Urothelium cell line (cell line): ENCODE measurements at places on chromosomes 4 and X.

GRCh38 chr4:22202246-22202974, 253.8 kb upstream of the KCNIP4 start:
- no peak for DNase-seq

DNA sequence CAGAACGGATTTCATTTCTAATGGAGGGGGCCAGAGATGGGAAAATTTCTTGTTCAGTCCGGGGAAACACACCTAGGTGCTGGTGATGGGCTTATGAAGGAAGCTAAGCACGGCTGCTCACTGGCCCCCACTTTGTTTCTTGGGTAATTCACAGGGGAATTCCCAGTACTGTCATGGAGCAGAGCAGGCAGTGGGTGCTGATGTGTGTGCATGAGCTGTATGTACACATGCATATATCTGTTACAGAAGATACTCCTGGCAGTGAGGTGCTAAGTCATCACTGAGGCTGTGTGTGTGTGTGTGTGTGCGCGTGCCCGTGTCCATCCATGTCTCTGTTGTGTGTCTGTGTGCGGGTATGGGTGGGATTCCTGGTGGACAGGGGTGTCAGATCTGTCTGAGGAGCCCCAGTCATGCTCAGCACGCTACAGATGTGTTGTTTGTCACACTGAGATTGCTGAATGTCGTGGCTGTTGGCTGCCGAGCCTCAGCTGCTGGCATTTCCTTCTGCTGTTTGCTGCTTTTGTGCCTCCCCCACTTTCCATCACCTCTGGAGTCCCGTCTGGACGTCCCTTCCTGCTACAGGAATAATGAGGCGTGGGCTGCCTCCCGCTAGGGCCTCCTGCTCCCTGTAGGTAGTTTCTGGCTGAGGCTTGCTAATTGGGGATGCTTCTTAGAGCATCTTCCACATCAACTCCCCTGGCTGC, 53.3 kb downstream of the JADE1 start:
- peak; percentile 8 for DNase-seq

- no peak for DNase-seq
Measured at GRCh38 chrX:20591246-20591645, 324.5 kb upstream of the RPS6KA3 start.

DNA sequence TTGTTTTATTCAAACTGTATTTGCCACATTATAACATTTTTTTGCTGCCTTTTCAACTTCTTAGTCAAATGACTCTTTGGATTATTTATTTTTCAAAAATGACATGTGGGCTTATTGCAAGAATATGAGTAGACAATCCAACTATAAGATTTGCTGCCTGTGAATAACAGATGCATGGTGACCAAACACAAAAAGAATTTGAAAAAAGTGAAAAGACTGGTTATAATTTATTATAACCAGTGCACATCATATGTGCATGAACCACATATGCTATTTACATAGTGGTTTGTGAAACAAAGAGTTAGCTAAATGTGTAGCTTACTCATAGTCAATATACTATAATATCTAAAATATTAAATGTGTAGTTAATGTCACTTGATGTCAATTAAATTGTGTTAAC, 2086.8 kb downstream of the ARAP2 start:
- no peak for DNase-seq

DNA sequence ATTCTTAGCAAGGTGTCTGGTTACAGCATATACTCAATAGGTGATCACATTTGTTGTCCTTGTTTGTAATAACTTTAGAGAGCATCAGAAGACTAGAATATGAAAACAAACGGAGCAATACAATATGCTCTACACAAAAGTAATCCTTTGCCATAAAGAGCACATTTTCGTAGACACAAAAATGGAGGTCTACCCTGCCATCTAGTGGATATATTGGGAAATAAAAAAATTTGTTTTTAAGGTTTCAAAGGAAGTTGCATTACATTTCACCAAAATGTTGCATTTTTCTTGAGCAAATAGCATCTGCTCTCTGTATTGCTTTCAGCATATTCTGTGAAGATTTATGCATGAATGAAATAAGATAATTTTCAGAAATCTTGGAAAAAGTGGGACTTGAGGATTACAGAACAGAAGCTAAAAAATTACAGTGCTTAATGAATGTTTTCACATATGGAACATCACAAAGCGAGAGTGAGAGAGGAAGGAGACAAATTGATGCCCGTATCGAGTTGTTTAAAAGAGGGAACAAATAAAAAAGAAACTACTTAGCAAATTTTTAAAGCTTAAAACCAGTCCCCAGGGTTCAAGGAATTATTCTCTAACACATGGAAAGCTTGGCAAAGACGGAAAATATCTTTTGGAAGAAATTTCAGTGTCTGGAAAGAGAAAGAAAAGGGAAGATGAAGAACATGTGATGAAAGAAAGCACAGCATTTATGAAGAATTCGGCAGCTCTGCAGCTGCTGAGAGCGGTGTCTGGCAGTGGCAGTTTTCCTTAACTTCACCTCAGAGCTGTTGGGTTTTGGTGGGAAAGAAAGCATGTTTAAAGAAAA, 390.1 kb downstream of the ANKRD50 start:
- DNase-seq = peak; percentile 16

GRCh38 chr4:127669691-127670090, 36.9 kb downstream of the INTU start:
- DNase-seq = no peak
